ENCODE measurements at places on chromosomes 7 and 10. TPM values are rescaled to one million over a fixed set of nuclear protein-coding genes. Genes with fewer than 3 reads are reported as not detected.

DNA sequence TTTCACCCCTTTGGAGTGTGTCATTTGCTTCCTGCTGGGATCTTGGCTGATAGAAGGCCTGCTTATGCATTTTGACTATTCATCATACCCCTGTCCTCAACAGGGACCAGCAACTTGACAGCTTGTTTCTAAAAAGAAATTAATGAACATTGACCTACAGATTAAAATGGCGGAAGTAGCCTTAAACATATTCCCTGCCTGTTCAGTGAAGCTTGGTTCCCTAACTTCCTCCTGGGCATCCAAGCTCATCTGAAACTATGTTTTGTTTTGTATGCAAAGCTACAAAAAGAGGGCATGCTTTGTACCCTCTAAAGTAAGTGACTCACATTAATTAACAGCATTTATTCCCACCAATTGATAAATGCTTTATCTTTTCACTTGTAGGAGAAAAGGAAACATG is 26.8 kb upstream of the CDK14 start:
- no peaks in the 10 kb centered on the region for H3K36me3 ChIP-seq
- H3K27me3 ChIP-seq: no peaks in the 10 kb centered on the region
- H3K4me1 ChIP-seq: no peaks in the 10 kb centered on the region
- H3K4me3 ChIP-seq: no peak overlapping the region
- no peak overlapping the region for H3K27ac ChIP-seq

The SLC29A4 gene
- total RNA-seq: 3.2 TPM

- no peak for DNase-seq
- H3K36me3 ChIP-seq: no peaks in the 10 kb centered on the region
- H3K27ac ChIP-seq: no peak overlapping the region
- H3K27me3 ChIP-seq: no peaks in the 10 kb centered on the region
- H3K4me3 ChIP-seq: no peak overlapping the region
These were observed 2.8 kb upstream of the BCL7B start for GRCh38 chr7:73560109-73560835.

DNA sequence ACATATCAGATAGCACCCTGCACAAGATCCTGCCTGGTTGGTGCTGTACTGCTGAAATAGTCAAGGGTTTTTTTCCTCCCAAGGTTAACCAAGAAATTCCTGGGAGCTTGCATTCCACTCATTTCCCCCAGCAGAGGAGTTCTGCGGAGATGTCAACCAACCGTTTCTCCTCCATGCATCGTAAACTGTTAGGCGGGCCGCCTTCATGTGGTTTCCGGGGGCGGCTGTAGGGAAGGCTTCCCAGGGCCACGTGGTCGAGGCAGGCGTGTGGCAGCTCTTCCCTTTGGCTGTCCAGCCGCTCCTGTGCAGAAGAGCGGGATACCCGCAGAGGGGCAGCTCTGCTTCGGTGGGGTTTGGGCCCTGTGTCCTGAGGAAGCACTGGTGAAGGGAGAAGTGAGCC is 113.7 kb downstream of the RGS10 start:
- H3K36me3 ChIP-seq: no peaks in the 10 kb centered on the region
- H3K4me1 ChIP-seq: no peaks in the 10 kb centered on the region
- H3K27ac ChIP-seq: no peak overlapping the region
- H3K27me3 ChIP-seq: no peaks in the 10 kb centered on the region
- no peak for DNase-seq

DNA sequence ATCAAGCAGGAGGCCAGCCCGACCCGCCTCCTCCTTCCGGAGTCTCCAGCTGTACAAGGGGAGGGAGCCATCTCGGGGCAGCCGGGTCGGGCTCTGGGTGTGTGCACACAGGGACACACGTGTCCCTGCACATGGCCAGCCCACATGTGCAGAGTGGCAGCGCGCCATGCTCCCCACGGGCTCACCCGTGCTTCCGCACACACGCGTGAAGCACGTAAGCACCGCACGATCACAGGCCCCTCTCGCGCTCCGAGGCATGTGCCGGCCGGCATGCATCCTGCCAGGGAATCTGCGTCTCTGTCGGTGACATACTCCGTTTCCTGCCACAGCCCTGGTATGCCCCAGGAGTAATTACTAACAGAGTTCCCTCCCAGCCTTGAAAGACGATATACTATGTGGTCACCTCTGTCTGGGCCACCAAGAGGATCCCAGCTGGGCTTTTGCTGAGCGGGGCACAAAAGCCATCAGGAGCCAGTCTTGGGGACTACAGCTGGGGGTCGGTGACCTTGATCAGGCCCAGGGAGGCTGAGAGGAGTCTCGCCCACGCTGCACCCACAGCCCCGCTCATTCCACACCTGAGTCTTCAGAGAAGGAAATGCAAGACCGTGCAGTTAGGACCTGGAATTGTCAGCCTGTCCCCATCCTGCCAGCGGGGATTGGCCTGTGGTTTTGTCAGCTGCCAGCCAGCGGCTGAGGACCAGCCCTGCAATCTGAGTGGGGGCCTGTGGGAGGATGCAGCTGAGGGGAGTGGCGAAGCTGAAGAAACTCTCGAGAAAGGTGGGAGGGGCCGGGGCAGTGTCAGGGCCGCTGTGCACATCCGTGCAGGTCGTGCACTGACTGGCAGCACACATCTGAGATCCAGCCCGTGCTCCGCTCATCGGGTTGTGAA is 11.0 kb upstream of the LFNG start:
- H3K4me1 ChIP-seq: no peaks in the 10 kb centered on the region
- H3K36me3 ChIP-seq: no peaks in the 10 kb centered on the region
- no peaks in the 10 kb centered on the region for H3K27me3 ChIP-seq
- DNase-seq: no peak
- peak overlapping the region; percentile 97 for H3K27ac ChIP-seq

The OPALIN gene
- not detected for total RNA-seq

GRCh38 chr10:73881221-73881919 is 7.0 kb upstream of the CAMK2G start:
- H3K27ac ChIP-seq: no peak overlapping the region
- H3K27me3 ChIP-seq: no peaks in the 10 kb centered on the region
- peaks cover 1% of the 10 kb centered on the region for H3K4me1 ChIP-seq
- DNase-seq: no peak
- H3K36me3 ChIP-seq: no peaks in the 10 kb centered on the region

The NOC3L gene
- total RNA-seq: 11.3 TPM

DNA sequence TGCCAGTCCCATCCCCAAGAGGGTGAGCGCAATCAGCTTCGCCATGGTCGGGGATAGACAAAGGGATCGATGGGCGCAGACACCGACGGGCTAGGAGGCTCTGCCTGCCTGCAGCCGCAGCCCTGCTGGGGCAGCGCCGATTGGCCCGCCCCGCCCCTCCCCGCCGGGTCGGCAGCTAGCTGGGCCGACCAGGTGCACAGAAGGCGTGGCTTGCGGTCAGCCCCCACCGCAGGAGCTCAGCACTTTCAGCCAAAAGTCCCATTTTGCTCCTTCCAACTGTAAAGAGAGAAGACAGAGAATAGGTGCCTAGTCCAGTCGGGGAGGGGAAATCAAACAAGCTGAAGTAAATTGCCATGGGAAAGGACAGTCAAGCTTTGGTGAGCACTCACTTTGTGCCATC is at the start of gene PON1:
Gene PON1, minus strand, starts transcription at position 102 of the 400 bp plus-strand sequence. Its CDS starts 57 bp downstream, at position 45.
- H3K4me3 ChIP-seq: no peak within 1 kb of the TSS
- H3K27ac ChIP-seq: no peak within 1 kb of the TSS
- H3K36me3 ChIP-seq: no peaks in the 10 kb centered on the region
- DNase-seq: no peak
- no peaks in the 10 kb centered on the region for H3K27me3 ChIP-seq
- no peaks in the 10 kb centered on the region for H3K4me1 ChIP-seq

GRCh38 chr10:52357971-52358370 is 43.9 kb downstream of the DKK1 start:
- H3K36me3 ChIP-seq: no peaks in the 10 kb centered on the region
- DNase-seq: no peak
- H3K4me1 ChIP-seq: no peaks in the 10 kb centered on the region
- no peak overlapping the region for H3K27ac ChIP-seq

The MMP21 gene
- not detected for total RNA-seq

DNA sequence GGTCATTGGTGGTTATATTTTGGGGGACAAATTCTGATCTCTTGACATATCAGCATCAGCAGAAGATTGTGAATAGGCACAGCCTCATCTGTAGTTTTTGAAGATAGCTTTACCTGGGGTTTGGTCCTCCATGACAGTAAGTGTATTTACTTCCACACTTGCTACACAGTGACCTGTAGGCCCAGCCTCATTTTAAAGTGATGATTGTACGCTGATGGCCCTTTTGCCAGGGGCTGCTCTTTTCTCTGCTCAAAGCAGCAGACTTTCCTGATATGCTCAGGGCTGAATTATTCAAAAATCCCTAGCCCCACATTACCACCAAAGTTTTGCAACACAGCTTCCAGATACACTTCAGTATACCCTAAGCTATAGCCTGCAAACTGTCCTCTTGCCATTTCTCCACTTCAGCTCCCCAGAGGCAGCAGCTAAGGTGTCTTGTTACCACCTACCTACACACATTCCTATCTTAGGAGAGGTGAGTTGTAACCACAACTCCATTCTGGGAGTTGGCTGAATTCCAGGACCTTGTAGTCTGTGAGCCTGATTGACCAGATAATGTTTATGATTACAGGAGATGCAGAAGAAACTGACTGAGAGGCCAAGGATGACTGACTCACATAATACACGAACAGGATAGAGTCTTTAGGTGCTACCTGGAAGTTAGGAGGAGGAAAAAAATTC is 6.0 kb downstream of the ASB4 start:
- H3K4me3 ChIP-seq: no peak overlapping the region
- no peak for DNase-seq
- no peaks in the 10 kb centered on the region for H3K36me3 ChIP-seq
- H3K27me3 ChIP-seq: no peaks in the 10 kb centered on the region

The CTTNBP2 gene
- 31.4 TPM for total RNA-seq

The PNLIP gene
- total RNA-seq: not detected

DNA sequence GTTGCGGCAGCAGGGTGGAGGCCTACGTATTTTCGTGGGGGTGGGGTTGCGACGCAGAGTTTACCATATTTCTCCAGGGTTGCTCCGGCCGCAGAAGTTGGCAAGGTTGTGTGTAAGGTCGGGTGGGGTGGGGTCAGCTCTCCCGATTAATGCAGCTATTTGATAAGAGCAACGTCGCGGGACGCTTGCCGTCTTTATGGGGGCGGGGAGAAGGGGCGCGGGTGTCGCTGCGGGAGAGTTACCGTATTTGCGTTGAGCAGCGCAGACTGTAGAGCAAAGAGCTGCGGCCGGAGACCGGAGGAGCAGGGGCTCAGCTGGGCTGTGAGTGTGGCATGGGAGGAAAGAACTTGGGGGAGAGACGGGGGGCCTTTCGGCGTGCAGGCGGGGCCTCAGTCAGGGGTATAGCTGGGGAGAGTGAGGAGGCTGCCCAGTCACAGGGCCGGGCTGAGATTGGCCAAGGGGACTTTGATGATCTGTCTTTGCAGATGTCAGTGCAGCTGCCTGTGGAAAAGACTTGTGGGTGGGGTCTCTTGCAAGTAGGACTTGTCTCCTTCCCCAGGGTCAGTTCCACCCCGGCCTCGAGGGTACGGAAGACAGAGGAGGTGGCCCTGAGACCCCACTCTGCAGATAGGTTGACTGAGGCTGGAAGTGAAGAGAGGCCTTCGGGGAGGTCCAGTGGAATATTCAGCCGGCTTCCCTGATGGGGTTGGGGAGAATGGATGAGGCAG is 26.6 kb downstream of the ZNF775 start:
- peaks cover 8% of the 10 kb centered on the region for H3K36me3 ChIP-seq
- H3K27ac ChIP-seq: peak overlapping the region; percentile 94
- no peak for DNase-seq

DNA sequence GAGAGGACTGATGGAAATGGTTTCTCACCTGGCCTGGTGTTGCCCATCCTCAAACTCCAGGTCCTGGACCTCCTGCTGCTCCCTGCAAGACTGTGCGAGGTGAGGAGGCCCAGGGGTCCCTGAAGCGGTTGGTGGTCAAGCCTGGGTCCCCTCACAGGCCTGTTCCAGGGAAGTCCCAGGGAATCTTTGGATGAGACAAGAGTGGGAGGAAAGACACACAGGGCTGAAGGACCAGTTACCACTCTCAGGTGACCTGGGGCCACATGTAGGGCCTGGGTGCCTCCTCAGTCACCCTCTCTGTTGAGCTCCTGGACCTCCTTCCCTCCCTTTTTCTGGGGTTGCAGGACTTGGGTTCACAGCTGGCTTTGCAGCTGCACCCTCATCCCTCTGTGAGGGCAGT is 42.6 kb upstream of the CXCL12 start:
- no peaks in the 10 kb centered on the region for H3K36me3 ChIP-seq
- H3K27me3 ChIP-seq: no peaks in the 10 kb centered on the region
- H3K4me3 ChIP-seq: no peak overlapping the region
- no peak overlapping the region for H3K27ac ChIP-seq
- no peaks in the 10 kb centered on the region for H3K4me1 ChIP-seq

GRCh38 chr7:98418636-98419315 is 17.9 kb upstream of the BAIAP2L1 start:
- no peaks in the 10 kb centered on the region for H3K27me3 ChIP-seq
- DNase-seq: peak; percentile 56
- H3K4me3 ChIP-seq: no peak overlapping the region

The MYL10 gene
- not detected for total RNA-seq

- H3K4me1 ChIP-seq: no peaks in the 10 kb centered on the region
- peak overlapping the region; percentile 75 for H3K4me3 ChIP-seq
- no peaks in the 10 kb centered on the region for H3K27me3 ChIP-seq
- H3K27ac ChIP-seq: peak overlapping the region; percentile 90
- DNase-seq: no peak
These were observed 507 bp downstream of the STN1 start for GRCh38 chr10:103917302-103918052.

The ATG9B gene
- total RNA-seq: not detected

The DRGX gene
- total RNA-seq: not detected

DNA sequence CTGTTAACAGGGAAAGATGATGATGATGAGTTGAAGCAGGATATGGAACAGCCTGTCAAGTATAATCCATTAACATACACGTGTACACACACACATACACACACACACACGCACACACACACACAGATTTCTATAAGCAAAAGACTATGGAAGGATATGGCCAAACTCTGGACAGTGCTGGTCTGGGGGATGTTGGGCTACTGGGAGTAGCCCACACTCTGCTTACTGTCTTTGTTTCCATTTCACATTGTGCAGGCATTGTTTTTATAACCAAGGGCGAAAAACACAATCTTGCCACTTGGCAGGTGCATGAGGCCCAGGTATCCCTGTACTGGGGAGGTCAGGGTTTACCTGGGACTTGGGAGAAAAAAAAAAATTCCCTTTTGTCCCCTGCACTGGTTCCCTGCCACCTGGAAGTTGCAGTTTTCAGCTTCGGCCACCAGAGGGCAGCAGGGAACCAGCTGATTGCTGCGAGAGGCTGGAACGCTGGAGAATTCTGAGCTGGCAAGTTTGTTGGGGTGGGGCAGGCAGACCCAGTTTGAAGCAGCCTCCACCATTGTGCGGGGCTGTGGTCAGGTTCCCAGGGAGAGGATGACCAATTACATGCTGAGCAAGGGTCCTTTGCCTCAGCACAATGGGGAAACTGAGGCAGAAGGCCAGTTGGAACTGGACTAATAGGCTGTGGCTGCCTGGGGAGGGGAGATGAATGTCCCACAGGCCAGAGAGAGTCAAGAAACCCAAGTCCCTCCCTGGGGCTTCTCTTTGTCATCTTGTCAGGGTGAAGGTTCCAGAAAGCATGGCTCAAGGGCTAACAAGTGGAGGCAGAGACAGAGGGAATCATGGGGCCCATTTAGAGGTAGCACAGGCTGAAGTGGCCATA is 27.3 kb downstream of the PPIF start:
- no peak overlapping the region for H3K27ac ChIP-seq
- no peak overlapping the region for H3K4me3 ChIP-seq
- H3K36me3 ChIP-seq: no peaks in the 10 kb centered on the region
- peak; percentile 67 for DNase-seq

Data from Peyer's patch (tissue), 4 donors.